NCI-H2227 treated with DMSO at 0.1 percent for 48 hours (cell line): ENCODE measurements at places on chromosomes 11 and 22.
A peak's percentile ranks its signal among the peaks of the same experiment; 100 is the strongest.

DNA sequence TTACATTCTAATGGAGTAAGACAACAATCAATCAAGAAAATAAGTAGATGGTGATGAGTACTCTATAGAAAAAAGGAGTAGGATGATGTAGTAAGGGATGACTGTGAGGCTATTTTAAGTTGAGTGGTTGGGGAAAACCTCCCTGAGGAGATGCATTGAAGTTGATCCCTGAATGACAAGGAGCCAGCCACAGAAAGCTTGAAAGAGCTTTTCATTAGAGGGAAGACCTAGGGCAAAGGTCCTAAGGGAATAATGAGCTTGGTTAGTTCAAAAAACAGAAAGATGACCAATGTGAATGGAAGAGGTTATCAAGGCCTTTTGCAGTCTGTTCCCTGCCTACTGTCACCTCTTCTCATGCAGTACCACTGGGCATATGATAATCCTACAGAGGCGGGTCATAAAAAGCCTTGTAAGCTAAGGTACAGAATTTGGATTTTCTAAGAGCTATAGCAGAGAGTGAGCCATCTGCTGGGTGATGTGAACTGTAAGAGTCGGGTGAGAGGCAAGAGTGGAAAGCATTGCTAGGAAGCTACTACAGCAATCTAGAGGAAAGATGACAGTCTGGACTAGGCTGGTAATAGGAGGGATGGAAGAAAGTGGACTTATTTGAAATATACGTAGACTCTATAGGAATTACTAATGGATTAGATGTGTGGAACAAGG lies 3.1 kb downstream of the PPP2R1B start:
- DNase-seq = peak; percentile 4

DNA sequence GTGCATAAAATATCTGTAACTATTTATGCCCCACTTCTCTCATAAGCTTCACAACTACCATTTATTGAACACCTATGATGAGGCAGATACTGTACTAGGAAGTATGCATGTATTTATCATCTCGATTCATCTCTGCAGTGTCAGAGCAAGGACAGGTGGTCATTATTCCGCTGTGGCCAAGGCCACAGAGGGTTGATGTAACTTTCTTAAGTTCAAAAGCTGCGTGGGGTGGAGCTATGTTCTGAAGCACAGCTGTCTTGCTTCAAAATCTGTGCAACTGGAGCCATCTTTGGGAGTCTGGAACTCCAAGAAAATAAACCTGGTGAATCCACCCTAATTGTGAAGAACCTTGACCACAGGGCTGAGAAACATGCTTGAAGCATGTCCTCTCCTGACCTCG lies 60.2 kb upstream of the HMGXB4 start:
- no peak for DNase-seq

GRCh38 chr22:40741116-40741515 lies 61.8 kb downstream of the MCHR1 start:
- no peak for DNase-seq

- DNase-seq = no peak
These were observed 200.7 kb downstream of the MSANTD4 start for GRCh38 chr11:105821372-105821771.

GRCh38 chr22:36208162-36208765 lies 6.7 kb upstream of the APOL4 start:
- no peak for DNase-seq

DNA sequence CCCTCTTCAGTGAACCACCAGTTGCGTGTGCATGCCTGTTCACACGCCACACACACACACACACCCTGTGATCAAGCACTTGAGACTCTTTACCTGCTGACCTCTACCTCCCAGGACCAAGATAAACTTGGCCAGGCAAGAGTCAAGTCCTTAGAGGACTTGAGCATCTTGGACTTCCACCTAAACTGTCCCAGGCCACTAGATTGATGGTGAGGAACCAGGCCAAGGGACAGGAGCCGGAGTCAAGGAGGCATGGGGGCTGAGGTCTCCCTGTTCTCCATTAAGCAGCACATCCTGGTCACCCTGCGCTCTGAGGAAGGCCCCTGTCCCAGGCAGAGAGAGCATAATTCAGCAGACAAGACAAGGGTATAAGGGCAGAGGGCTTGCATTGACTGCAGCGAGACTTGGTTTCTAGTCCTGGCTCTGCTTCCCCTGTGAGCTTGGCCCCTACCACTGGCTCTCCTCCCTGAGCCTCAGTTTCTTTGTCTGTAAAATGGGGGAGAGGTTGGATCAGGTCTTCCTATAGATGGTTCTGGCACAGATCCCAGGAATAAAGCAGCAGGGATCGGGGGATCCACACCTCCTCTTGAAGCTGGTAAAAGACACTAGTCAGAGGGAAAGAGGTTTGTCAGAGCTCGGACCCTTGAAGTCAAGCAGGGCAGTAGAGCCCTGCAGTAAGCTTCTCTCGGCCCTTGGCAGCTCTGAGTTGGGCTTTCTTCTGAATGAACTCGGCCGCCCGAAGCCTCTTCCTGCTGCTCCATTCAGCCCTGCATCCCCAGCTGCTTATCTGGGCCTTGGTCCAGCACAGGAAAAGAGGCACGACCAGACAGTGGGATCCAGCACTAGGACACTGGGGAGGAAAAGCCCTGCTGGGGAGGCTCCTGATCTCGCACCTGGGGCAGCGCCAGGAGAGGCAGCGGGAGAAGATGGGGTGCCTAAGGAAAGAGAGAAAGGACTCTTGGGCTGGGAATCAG lies 2.0 kb downstream of the CREB3L1 start:
- no peak for DNase-seq
